ENCODE measurements at places on chromosomes 4 and X.

- DNase-seq: no peak
These were observed 1777.8 kb upstream of the TENM3 start for GRCh38 chr4:180465364-180465763.

- peak; percentile 74 for DNase-seq
These were observed 93.3 kb downstream of the SYNPO2 start for GRCh38 chr4:118981839-118982381.

DNA sequence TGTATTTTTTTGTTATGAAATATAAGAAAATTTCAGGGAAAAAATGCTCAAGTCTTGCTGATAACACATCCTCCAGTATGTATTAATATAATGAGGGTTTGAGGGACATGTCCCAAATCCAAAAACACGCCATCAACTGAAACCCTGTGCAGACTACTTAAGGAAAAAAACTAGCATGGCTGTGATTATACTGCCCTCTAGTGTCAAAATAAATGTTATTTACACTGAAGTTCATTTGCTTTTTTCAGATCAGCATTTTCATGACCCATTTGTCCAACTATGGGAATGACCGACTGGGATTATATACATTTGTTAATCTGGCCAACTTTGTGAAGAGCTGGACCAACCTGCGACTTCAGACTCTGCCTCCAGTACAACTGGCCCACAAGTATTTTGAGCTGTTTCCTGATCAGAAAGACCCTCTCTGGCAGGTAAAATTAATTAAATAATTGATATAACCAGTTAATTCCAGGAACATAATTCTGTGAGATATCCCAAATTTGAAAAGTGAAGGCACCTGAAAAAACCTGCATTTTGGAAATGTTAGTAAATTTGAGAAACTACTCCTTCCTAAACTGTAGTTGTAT is 128.5 kb downstream of the PRSS12 start:
- peak; percentile 59 for DNase-seq

DNA sequence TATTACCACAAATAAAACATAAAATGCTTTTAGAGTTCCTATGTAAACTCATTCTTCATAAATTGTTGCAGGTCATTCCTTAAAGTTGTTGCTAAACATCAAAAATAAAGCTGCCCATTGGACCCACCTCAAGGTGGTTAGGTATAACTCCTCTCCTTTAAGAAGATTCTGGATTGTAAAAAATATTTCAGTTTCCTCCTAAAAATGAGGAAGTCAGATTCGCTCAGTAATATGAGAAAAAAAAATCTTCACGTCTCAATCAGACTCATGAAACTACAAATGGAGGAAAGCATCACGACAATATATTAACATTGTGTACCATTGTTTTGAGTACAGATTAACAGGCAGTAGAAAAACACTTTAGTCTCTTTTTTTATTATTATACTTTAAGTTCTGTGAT is 105.9 kb downstream of the DDX60 start:
- DNase-seq: no peak

DNA sequence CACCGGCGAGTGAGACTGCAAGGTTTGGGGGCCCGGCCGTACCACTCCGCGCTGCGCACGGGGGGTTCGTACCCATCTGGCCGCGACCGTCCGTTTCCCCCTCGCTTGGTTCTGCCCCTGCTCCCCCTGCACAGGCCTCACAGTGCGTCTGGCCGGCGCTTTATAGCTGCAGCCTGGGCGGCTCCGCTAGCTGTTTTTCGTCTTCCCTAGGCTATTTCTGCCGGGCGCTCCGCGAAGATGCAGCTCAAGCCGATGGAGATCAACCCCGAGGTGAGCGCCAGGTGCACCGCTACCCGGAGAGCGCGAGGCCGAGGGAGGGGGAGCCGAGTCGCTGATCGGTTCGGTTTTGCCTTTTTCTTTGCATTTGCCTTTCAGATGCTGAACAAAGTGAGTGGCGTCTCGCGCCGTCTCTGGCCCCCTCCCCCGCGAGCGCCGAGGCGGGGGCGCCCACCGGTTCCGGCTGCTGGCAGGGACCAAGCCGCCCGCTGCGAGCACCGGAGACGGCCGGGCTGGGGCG is at the start of gene UCHL1:
TSS of gene UCHL1 (plus strand) at position 189 of the 517 bp plus-strand sequence. CDS start at position 238, 49 bp downstream.
- peak; percentile 58 for DNase-seq

Data from midbrain (tissue), 1 donor.